CD4-positive, alpha-beta T cell (primary cell): ENCODE measurements at places on chromosomes 6 and 20.

DNA sequence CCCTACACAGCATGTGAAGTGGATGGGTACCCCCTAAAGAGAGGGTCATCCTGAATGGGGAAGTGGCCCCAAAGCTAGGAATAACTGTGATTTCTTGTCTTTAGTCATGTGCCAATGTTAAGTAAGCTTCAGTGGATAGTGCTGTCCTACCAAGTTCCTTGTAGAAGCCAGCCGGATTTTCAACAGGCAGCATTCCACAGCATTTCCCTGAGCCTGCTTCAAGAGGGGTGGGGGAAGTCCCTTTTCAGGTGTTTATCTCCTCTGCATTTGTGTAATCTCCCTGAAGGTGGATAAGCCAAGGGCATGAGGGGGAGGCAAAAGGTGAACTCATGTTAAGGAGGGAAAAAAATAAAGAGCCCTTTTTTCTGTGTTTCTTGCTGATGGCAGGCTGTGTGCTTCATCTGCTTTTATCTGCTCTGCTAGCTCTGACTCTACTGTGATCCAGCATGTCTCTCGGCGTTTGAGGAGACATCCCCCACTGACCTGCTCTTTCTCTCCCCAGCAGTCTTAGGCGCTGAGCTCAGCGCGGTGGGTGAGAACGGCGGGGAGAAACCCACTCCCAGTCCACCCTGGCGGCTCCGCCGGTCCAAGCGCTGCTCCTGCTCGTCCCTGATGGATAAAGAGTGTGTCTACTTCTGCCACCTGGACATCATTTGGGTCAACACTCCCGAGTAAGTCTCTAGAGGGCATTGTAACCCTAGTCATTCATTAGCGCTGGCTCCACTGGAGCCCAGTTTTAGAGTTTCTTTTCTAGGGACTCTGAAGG is 1.9 kb downstream of the EDN1 start:
- DNase-seq = no peak

DNA sequence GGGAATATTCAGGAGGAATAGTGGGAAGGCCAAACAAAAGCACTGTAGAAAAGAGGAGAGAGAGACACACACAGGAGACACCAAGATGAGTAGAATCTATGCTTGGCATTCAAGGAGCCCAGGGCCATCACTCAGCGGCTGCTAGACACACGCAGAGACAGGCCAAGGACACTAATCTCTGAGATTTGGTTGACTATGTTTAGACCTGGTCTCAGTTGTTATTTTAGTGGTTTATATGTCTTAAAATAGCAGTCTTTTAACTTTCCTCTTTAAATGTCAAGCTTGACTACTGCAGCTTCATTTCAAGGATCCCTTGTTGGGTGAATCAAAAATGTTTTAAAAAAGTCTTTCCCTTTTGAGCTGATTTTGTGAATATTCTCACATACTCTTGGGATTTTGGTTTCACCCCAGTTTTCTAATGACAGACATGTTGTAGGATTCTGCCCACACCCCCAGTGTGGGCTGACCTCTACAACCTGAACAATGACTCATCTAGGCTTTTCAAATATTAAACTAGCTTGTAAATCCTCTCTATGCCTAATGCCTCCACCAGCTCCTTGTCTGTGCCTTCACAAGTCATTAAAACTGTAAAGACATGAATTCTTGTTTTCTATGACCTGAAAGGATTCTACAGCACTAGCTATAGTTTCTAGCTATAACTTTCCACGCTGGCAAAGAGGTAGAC is 142.7 kb upstream of the EXOC2 start:
- no peak for DNase-seq

- DNase-seq = no peak
Observed at GRCh38 chr6:10309457-10310329, 105.2 kb downstream of the TFAP2A start.

DNA sequence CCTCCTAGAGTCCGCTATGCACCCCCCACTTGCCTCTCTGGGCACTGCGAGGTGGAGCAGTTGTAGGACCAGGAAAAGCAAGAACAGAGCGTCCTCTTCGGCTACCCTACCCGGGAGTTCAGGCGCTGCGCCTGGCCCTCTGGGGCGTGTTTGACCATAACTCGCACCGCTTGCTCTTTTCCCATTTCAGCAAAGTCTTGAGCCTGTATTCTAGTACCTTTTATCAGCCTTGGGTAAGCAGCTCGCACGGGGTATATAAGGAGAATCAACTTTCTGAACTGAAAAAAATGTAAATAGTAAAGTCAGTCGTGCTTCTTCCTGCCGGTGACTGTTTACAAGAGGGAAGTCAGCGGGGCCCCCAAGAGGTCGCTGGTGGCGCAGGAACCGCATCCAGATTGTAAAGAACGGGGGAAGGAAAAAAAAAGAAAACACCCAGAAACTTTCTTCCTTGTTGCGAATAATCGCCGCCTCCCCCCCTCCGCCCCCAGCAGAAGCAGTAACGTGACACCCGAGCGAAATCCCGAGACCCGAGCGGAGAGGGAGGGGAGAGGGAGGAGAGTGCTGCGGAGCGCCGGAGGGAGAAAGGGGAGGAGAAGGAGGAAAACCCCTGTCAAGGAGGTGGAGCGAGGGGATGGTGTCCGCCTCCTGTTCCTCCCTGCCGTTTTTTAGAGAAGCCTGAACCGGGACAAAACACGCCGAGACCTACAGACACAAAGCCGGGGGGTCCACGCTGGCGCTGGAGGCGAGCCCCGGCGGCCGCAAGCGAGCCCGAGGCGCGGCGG is at the start of gene UST:
Gene UST (plus strand): TSS at position 668 of the 782 bp plus-strand sequence. CDS start 401 bp downstream, outside the sequence.
- DNase-seq = peak; percentile 48

- no peak for DNase-seq
Observed at GRCh38 chr6:97790926-97791590, 508.0 kb upstream of the MMS22L start.

GRCh38 chr6:45300736-45301135 is 27.4 kb upstream of the RUNX2 start:
- no peak for DNase-seq

- no peak for DNase-seq
Observed at GRCh38 chr6:41736186-41736733, 852 bp upstream of the TFEB start.
